CD4-positive, alpha-beta T cell treated with Interleukin-4 for 1 hour (primary cell): ENCODE measurements at places on chromosomes 4 and X.

DNA sequence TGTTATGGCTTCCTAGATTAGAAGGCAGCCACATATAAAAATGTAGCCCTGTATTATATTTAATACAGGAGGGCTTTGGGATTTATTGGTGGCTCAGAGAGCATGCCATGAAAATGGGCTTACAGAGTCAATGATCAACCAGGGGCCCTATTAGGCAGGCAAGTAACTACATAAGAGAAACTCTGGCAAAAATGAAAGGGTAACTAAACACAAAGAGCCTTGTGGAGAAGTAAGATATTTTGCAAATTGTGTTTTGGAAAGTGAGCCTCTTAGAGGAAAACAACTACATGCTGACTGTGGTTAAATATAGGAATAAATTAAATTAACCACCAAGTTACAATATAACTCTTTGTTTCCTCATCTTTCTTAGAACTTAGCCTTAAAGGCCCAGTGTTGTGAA, 5.5 kb downstream of the SAT1 start:
- DNase-seq: no peak

DNA sequence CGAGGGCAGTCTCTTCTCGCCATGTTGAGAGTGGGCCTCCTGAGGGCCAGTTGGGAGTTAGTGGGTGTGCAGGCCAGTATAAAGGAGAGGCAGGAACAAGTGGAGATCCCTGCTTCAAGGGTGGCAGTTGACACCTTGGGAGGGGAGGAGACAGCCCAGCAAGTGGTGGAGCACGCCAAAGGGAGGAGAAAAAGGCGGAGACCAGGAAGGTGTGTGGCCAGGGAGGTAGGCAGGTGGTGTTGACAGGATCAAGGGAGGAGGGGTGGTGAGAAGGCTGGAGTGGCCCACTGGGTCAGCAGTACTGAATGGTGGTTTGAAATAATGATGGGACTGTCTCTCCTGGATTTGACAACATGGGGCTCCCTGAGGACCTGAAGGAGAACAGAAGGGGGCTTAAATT, 32.6 kb downstream of the ZNF185 start:
- DNase-seq: no peak

GRCh38 chrX:107485013-107485412, 35.6 kb downstream of the FRMPD3 start:
- no peak for DNase-seq

DNA sequence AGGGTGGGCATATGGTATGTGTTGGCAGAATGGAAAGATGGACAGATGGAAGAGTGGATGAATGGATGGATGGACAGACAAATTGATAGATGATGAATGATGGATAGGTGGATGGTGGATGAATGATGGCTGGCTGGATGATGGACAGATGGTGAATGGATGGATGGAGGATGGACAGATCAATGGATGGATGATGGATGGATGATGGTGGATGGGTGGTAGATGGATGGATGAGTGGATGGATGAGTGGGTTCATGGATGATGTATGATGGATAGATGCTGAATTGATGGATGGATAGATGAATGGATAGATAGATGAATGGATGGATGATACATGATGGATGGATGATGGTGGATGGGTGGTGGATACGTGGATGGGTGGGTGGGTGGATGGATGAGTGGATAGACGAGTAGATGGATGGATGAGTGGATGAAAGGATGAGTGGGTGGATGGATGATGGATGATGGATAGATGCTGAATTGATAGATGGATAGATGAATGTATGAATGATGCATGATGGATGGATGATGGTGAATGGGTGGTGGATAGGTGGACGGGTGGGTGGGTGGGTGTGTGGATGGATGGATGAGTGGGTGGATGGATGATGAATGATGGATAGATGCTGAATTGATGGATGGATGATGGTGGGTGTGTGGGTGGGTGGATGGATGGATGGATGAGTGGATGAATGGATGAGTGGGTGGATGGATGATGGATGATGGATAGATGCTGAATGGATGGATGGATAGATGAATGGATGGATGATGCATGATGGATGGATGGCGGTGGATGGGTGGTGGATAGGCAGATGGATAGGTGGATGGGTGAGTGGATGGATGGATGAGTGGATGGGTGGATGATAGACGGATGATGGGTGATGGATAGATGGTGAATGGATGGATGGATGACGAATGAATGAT, 249.6 kb downstream of the AFAP1 start:
- DNase-seq: no peak

DNA sequence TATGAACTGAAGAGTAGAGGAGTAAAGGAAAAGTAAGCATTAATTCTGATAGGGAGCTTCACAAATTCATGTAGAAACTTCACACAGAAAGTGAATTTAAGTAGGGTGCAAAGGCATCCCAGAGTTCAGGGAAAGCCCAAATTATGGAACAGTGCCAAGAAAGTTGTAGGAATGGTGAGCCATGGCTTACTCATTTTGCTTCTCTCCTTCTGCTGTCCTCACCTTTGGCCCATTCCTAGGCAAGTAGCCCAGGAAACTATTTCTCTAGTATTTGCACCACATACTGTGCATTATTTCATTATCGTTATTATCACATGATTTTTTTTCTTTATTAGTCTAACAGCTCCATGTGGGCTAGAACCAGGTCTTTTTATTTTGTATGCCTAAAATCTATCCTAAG, 34.9 kb upstream of the IL1RAPL1 start:
- DNase-seq: no peak

DNA sequence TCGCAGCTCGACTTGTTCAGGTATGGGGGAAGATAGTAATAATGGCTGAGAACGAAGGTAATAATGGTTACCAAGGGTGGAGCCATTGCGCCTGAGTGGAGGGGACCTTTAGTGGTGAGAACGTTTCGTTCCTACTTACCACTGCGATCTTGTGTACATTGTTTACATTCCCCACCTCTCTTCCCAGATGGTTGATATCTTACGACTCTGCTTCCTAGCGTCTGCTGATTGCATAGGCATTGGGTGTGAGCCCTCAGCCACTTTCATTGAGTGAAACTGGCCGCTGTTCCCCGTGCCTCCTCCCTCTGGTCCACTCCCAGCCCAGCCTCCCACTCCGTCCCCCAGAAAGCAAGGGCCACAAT, 850 bp downstream of the IGBP1 start:
- no peak for DNase-seq

DNA sequence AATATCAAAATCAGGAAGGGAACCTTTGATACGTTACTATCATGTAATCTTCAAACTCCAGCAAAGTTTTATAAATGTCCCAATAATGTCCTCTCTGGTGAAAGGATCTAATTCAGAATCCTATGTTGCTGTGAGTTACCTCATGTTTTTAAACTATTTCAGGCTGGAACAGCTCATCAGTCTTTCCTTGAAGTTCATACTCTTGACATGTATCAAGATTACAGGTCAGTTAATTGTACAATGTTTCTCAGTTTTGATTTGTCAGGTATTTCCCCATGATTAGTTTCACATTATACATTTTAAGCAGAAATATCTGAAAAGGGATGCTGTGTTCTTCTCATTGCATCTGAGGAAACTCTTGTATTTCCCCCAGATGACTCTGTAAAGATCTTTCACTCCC, 136.5 kb upstream of the HS3ST1 start:
- DNase-seq: no peak

DNA sequence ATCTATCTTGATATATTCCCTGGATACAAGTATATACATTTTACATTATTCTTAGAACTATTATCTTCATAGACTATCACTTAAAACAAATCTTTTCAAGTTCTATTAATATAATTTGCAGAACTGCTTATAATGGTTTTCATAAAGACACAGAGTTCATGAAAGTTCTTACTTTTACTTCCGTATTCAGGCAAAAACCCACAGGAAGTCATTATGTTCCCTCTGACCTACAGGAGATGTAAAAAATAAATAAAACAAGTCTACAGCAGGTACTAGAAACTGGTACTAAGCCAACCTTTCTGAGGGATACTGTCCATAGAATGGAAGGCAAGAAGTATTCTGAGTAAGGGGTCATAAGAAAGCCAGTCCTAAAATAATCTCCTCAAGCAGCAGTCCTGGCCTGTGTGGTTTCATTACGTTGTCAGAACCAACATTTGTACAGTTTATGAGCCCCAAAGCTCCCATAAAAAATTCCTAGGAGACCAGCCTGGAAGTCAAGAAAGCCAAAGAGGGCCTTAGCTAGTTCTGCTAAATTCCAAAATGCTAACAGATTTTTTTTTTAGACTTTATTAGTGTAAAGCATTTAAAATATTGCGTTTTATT, 68.6 kb downstream of the CAMK2D start:
- no peak for DNase-seq

GRCh38 chr4:8086783-8087445, 71.7 kb downstream of the ABLIM2 start:
- DNase-seq: no peak

DNA sequence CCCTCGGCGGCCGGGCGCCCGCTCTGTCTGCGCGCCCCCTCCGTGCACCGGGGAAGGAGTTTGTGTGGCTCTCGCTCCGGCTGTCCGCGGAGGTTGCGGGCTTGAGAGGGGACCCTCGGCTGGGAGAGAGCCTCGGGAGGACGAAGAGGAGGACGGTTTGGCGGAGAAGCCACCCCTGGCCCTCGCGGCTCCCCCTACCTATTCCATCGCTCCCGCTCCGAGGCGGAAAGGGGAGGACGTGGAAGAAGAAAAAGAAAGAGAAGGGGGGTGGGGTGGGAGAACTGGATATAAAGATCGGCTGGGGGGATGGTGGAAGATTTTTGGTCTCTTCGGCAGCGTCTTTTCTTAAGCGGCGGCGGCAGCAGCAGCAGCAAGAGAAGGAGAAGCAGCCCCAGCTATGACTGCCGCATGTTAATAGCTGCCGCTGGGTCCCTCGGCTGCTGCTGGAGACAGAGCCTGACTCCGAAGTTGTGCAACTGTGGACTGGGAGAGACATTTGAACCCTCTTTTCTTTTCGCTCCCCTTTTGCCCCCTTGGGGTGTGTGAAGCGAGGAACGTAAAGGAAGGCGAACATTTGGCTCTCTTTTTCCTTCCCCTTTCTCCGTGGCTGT, 895 bp downstream of the ADGRL3 start:
- DNase-seq: no peak

GRCh38 chr4:155582971-155583437, 83.6 kb upstream of the GUCY1A1 start:
- DNase-seq: no peak

DNA sequence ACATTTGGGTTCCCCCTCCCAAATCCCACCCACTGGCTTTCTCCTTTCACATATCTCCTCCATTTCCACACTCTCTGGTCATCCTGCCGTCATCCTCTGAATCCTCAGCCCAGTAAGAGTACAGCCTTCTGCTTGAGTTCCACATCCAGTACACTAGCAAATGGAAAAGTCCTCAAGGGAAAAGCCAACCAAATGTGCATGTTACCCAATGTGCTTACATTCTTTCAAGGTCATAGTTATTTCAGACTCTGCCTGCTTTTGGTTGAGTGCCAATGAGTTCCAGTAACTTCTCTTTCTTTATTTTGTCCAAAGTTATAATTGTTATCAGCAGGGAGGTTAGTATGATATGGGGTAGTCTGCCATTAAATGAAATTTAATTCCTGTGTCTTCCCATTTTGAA, 78.1 kb downstream of the SRPX start:
- DNase-seq: no peak

GRCh38 chr4:27861381-27861787, 1000.7 kb downstream of the STIM2 start:
- no peak for DNase-seq

- DNase-seq: peak; percentile 65
Measured at GRCh38 chr4:76984127-76984526, 34.6 kb downstream of the SEPTIN11 start.

GRCh38 chrX:115368876-115369275, 79.4 kb downstream of the LUZP4 start:
- DNase-seq: no peak

GRCh38 chr4:90080116-90080515, 47.1 kb upstream of the CCSER1 start:
- no peak for DNase-seq

GRCh38 chr4:124433500-124433899, 279.0 kb downstream of the ANKRD50 start:
- no peak for DNase-seq

- no peak for DNase-seq
Measured at GRCh38 chrX:46582325-46582724, 8.8 kb downstream of the CHST7 start.

GRCh38 chrX:16347968-16348670, 180.8 kb downstream of the MAGEB17 start:
- no peak for DNase-seq

GRCh38 chr4:147334478-147334877, 146.4 kb upstream of the EDNRA start:
- DNase-seq: no peak

- DNase-seq: no peak
Measured at GRCh38 chr4:101104312-101105052, 242.8 kb downstream of the PPP3CA start.
